Stimulated activated CD4-positive, alpha-beta T cell treated with anti-CD3 and anti-CD28 coated beads, Interleukin-1b, Interleukin-23, amount 100 ng/mL, for 1 hour (primary cell): ENCODE measurements at places on chromosomes 6 and 20.

GRCh38 chr6:165010556-165011535 is 298.6 kb downstream of the C6orf118 start:
- no peak for DNase-seq

- DNase-seq = no peak
These were observed 200.9 kb downstream of the EDN1 start for GRCh38 chr6:12490904-12491571.

- no peak for DNase-seq
These were observed 280.5 kb upstream of the MMS22L start for GRCh38 chr6:97563529-97563928.

- DNase-seq = no peak
These were observed 56.4 kb downstream of the NOX3 start for GRCh38 chr6:155399062-155399744.

- DNase-seq = no peak
These were observed 32.2 kb upstream of the VGLL2 start for GRCh38 chr6:117233145-117233544.

DNA sequence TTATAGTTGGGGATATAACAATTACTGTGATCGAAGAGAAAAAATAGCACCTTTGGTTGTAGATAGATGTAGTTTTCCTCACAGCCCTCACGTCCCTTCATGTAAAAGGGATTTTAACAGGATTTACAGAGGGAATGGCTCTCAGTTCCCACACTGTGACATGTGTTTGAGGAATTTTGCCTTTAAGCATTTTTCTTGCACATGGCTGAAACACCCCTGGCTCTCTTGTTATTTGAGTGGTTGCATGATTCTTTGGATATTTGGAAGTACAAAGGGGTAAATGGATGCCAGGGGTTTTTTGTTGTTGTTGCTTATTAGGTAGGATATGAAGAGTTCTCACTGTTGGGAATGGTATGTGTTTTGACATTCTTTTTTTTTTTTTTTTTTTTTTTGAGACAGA is 48.2 kb downstream of the JAG1 start:
- no peak for DNase-seq
